ENCODE measurements at places on chromosomes 12 and 14.

GRCh38 chr12:124625867-124626675 lies 58.7 kb upstream of the NCOR2 start:
- no peak for DNase-seq

GRCh38 chr12:92362785-92363184 lies 217.1 kb upstream of the BTG1 start:
- no peak for DNase-seq

DNA sequence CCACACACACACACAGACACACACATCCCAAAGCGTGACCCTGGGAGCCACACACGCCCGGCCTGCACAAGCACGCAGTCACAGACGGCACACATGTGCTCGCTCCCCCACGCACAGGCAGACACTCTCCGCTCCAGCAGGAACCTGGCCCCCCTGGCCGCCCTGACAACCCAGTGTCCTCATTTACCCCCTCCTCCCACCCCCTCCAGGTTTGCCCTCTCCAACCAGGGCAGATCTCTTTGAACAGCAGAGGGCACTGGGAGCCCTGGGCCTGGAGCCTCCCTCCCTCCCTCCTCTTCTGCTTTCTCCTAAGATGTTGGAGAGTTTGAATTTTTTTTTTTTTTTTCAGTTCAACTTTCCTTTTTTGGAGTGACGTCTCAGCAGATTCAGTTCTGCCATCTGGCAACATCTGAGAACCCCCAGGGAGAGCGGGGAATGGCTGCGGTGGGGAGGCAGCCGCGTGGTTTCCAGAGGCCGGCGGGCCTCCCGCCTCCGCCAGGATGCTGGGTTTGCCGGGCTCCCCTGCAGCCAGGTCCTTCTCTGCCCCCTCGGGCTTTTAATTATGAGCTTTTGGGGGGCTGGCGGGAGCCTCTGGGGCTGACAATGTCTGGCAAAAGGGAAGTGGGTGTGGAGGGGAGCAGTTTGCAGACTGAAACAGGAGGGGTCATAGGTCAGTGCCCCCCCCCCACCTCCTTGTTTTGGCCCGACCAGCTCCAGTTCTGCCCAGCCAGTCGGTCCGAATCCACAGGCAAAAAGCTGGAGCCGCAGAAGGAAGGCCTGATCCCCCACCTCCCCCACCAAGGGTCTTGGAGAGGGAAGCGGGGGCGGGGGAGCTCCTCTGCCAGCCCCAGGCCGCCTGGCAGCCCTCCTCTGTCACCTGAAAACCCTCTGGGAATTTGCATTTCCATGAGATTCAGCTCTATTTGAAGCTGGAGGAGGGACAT lies 1.3 kb upstream of the NCOR2 start:
- DNase-seq, result peak; percentile 47

- DNase-seq, result no peak
Observed at GRCh38 chr14:66046035-66046434, 440.1 kb upstream of the CCDC196 start.

DNA sequence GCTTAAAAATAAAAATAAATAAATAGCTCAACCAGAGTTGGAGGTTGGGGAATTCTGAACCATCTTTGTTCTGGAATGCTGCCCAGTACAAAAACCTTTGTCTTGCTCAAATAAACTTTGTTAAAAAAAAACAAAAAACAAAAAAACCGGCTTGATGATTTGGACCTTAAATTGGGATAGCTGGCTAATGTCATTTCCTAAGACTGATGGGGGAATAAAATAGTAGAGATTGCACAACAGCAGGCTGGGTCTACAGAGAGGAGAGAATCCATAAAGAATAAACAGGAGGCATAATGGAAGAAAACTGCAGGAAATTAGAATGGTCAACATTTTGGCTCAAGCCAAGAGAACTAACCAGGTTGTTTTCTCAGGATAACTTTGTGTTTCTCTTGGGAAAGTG lies 370.9 kb downstream of the AEBP2 start:
- no peak for DNase-seq

GRCh38 chr12:103924761-103925641 lies 5.2 kb upstream of the HSP90B1 start:
- DNase-seq, result peak; percentile 73

DNA sequence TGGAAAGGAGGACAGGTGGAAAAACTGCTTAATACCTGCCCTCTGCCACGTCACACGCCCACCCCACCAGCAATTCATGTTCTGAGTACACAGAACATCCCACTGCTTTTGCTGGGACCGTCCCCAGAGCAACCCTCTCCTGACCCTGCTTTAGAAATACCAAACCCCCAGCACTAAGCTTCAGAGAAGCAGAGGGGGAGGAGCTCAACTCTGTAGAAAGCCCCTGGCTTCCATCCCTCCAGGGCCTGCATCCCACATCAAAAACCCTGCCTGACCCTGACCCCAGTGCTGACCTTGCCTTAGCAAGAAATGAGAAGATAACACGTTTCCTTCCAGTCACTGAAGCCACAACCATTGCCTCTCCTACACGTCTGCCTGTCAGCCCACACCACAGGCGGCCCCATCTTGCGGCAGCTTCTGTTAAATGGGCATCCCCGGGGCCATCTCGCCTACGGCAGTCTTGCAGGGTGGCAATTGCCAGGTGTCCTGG lies 19.7 kb downstream of the VDR start:
- DNase-seq, result peak; percentile 91

DNA sequence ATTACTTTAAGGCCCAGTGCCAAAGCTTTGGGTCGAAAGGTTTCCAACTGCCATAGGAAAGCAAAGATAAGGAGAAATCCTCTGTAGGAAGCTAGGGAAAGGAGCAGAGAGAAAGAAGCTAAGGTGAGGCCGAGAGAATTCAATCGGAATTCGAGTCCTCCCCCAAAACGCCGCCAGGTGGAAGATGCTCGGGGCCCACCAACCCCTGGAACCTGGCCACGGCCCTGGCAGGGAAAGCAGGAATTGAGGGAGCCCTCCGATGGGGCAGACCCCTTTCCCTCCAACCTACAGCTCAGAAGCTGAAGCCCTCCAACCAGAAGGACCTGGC lies 498 bp downstream of the GMFB start:
- peak; percentile 48 for DNase-seq

GRCh38 chr14:53967606-53968005 lies 11.0 kb upstream of the BMP4 start:
- DNase-seq, result no peak

GRCh38 chr12:77882709-77883108 lies 52.0 kb downstream of the NAV3 start:
- DNase-seq, result no peak

- DNase-seq, result peak; percentile 49
Observed at GRCh38 chr12:104680070-104680469, 223.3 kb downstream of the CHST11 start.

GRCh38 chr12:120230974-120231315 lies 30.0 kb upstream of the RPLP0 start:
- no peak for DNase-seq

DNA sequence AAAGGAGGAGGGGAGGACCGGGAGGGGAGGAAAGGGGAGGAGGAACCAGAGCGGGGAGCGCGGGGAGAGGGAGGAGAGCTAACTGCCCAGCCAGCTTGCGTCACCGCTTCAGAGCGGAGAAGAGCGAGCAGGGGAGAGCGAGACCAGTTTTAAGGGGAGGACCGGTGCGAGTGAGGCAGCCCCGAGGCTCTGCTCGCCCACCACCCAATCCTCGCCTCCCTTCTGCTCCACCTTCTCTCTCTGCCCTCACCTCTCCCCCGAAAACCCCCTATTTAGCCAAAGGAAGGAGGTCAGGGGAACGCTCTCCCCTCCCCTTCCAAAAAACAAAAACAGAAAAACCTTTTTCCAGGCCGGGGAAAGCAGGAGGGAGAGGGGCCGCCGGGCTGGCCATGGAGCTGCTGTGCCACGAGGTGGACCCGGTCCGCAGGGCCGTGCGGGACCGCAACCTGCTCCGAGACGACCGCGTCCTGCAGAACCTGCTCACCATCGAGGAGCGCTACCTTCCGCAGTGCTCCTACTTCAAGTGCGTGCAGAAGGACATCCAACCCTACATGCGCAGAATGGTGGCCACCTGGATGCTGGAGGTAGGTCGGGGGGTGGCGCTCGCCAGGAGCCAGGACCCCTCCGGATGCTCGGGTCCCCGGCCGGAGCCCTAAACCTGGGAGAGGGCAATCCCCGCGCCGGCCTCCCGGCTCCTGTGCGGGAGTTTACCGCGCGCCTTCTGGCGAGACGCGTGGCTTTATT lies at the start of gene CCND2:
TSS of gene CCND2 (plus strand) at position 111 of the 744 bp plus-strand sequence. CDS start at position 390, 279 bp downstream.
- peak; percentile 89 for DNase-seq

DNA sequence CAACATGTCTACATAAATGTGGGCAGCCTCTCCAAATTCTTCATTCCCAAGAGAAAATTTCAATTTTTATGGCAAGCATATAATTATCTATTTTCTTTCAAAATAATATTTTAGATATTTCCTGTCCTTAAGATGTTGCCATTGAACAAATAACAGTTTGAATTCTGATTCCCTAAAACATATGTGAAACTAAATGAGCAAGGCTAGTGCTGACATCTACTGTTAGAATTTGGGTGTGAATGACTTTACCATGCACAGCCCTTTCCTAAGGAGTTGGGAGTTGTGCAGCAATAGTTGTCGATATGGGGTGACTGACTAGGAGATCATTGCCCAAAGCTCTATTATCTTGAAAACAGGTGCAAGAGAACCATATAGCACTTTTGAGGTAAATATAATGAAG lies 108.2 kb upstream of the SLC38A4 start:
- DNase-seq, result no peak

DNA sequence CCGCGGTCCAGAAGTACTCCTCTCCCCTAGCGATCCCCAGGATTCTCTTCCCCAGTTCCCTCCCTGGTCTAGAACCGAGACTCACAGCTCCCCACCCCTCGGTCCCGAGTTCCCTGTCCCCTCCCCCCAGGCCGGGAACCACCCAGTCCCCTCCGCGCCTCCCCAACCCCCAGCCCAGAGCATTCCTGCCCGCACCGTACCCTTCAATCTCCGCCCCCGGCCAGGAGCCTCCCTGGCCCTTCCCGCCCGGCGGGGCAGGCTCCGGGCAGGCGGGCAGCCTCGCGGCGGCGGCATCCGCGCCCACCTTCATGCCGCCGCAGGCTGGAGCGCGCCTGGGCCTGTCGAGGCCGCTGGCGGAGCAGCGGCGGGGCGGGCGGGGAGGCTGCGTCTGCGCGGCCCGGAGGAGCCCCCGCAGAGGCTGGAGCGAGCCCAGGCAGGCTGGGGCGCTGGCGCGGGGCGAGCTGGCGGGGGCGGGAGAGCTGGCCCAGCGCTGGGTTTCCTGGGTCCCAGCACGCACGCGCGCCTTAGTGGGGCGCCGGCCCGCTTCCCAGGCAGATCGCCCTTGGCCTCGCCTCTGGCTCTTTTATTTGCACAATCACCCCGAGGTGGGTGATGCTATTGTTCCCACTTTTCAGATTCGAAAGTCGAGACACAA lies 22.2 kb upstream of the GPR132 start:
- DNase-seq, result peak; percentile 37

DNA sequence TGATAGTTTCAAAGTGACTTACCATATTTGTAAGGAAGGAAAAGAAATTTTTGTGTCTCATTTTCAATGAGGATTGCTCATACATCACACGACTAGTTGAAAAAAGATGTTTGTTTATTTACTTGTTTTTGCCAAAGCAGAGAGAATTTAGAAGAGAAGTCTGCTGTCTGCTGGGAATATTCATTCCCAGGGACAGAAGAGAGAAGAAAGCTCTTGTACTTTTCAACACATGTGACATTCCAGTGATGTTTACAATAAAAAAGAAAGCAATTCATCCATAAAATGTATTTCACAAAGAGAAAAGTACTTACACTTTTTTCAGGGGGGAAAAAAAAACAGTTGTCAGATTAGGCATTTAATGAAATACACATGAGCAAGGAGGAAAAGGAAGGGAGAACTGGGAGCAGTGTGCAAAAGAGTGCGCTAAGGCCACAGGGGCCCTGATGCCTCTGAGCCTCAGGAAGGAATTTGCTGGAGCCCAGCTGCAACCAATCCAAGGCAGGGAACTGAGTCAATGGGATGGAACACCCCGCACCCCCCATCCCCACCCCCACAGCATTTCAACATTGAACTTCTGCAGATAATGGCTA lies 115.0 kb downstream of the RPAP3 start:
- DNase-seq, result no peak

- no peak for DNase-seq
Observed at GRCh38 chr12:47843226-47843980, 23.7 kb upstream of the HDAC7 start.

DNA sequence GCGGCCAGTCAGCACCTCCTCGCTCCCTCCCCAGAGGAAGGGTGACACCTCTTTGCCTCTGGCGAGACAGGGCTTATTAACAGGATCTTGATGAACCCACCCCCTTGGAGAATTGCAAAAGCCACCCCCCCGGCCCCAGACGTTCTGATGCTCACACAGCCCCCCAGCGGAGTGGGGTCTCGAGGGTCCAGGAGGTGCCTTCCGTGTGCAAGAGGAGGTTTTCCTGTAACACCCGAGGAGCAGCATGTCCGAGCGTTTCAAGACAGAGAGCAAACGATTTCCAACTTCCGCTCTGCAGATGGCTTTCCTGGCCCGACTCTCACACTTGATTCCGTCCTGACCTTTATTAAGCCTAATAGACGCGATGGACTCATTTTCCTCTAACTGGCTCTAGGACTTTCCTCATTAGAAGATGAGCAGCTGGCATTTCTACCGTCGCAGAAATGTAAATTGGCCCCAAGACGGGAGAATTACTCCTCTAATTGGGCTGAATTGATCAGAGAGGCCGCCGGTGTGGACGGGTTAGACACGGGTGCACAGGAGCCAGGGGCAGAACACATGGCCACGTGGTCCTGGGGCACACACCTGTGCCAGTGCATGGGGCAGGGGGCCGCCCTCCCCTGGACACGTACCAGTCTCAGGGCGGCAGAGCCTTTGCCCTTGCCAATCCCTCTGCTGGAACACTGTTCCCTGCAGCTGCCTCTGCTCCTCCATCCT lies 84.4 kb downstream of the NOC4L start:
- no peak for DNase-seq

GRCh38 chr12:99427104-99427503 lies 220.4 kb upstream of the GARIN6 start:
- no peak for DNase-seq

GRCh38 chr12:88035907-88036289 lies 6.7 kb upstream of the C12orf50 start:
- no peak for DNase-seq

GRCh38 chr12:8697476-8698131 lies at the start of gene RIMKLB:
TSS of gene RIMKLB (plus strand) at chr12:8697991. CDS start at chr12:8713867, 15,876 bp downstream.
- peak; percentile 75 for DNase-seq

- DNase-seq, result peak; percentile 64
Observed at GRCh38 chr14:64507376-64508156, 3.0 kb downstream of the ZBTB1 start.

DNA sequence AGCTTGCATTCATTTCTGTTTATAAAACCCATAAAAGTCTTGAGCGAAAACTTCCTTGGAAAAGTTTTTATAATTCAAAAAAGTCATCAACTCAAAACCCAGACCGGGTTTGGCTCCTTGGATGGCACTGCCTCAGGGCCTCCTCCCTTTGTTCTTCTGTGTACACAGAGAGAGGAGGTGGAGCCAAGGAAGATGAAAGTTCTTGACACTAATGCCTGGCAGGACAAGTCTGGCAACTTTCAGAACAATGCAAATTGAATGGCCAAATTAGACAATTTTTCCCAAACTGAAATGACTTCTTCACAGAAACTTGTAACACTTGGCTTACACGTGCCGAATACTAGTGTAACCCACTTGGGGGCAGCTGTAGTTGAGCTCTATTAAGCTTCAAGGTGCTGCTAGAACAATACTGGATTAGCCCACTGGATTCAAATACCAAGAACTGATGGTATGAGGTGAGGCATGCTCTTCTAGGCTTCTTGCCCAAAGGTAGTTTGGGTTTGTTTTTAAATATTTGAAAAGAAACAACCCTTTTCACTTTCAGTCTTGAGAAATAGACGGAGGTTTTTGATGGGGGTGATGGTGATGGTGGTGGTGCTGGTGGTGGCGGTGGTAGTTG lies 86.6 kb upstream of the FRMD6 start:
- no peak for DNase-seq

- DNase-seq, result no peak
Observed at GRCh38 chr12:112130441-112130998, 5.2 kb downstream of the TRAFD1 start.

GRCh38 chr12:129102233-129102632 lies 249.0 kb downstream of the GLT1D1 start:
- DNase-seq, result no peak

All from activated CD4-positive, alpha-beta T cell treated with anti-CD3 and anti-CD28 coated beads for 48 hours (primary cell).